Activated T-helper 1 cell treated with Interleukin-2 at 50 U/mL for 16 hours (primary cell): ENCODE measurements at places on chromosomes 1 and 21.

GRCh38 chr1:58290685-58291372 is 255.7 kb downstream of the OMA1 start:
- DNase-seq, result no peak

- DNase-seq, result no peak
Observed at GRCh38 chr1:44032170-44032790, 1.0 kb upstream of the SLC6A9 start.

DNA sequence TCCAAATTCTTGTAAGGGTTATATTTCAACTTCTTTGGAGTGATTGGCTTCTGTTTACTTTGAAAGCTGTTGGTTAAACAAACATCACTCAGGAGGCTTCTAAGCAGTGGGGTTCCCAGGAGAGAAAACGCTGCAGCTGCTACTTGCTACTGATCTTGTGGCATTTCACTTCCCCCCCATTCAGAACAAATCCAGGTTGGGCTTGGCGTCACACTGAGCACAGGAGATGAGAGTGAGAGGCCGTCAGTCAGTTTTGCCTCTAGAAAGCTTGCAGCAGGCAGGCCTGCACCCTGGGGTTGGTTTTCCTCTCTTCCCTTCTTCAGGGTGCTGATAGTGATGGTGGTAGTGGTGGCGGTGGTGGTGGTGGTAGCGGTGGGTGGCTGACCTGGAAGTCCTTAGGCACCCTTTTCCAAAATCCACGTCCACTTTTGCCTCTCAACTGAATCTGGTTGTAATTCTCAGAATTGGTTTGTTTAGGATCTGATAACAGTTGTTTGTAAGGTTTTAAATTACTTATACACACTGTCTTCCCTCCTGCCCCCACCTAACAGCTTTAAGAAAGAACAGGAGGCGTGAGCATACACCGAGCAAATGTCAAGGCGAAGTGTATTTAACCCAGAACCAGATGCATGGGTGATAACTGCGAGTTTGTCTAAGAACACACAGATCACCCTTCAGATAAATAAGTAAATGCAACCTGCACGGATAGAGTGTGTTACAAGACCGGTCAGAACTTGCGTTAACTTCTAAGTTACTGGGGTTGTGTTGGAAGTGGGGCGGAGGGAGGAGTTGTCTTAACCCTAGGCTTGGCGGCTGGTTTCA is 3.2 kb upstream of the PROX1 start:
- no peak for DNase-seq

GRCh38 chr1:19818324-19818723 is 3.2 kb upstream of the RNF186 start:
- no peak for DNase-seq

- DNase-seq, result no peak
Observed at GRCh38 chr1:43602990-43603389, 47.0 kb upstream of the KDM4A start.

GRCh38 chr1:225770561-225771248 is 6.9 kb upstream of the SRP9 start:
- DNase-seq, result no peak

DNA sequence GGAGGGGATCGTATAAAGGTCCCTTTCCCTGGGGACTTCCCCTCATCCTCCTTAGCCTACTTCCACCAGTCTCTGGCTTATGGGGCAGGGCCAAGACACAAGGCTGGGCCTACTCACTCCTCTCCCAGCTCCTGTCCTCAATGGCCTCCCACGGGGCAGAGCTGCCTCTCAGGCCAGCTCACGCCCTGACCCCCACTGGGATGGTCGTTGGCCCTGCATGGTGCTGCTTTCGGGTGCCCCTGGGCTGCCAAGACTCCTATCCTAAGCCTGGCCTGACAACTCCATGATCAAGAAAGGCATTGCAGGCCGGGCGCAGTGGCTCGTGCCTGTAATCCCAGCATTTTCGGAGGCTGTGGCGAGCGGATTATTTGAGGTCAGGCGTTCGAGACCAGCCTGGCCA is 6.2 kb downstream of the CPLANE2 start:
- no peak for DNase-seq

- no peak for DNase-seq
Observed at GRCh38 chr21:46092026-46092764, 5.7 kb upstream of the COL6A2 start.

- no peak for DNase-seq
Observed at GRCh38 chr1:33188572-33189275, 6.9 kb upstream of the TRIM62 start.

GRCh38 chr1:94079080-94079940 is 41.6 kb downstream of the ABCA4 start:
- no peak for DNase-seq

- DNase-seq, result peak; percentile 47
Observed at GRCh38 chr1:154419620-154420571, 14.8 kb downstream of the IL6R start.

GRCh38 chr1:34711485-34711884 is 43.4 kb upstream of the GJB5 start:
- DNase-seq, result no peak
